ENCODE measurements at places on chromosomes 5 and 9. TPM values are rescaled to one million over a fixed set of nuclear protein-coding genes. Genes with fewer than 3 reads are reported as not detected.

ENTPD2 gene
- total RNA-seq = not detected

TRIM7 gene
- total RNA-seq = 3.0 TPM

ABL1 gene
- total RNA-seq = 92.4 TPM

MAPKAP1 gene
- total RNA-seq = 98.6 TPM

SPTAN1 gene
- total RNA-seq = 361 TPM

CKMT2 gene
- total RNA-seq = 18.9 TPM

SPINK7 gene
- not detected for total RNA-seq

BRINP1 gene
- not detected for total RNA-seq

FGFR4 gene
- total RNA-seq = 0.42 TPM

RAD23B gene
- total RNA-seq = 165 TPM

PCDHA9 gene
- 0.22 TPM for total RNA-seq

PDLIM7 gene
- total RNA-seq = 58.8 TPM

CTSV gene
- 0.22 TPM for total RNA-seq

RNF145 gene
- total RNA-seq = 77.9 TPM

SLC34A3 gene
- not detected for total RNA-seq

AFAP1L1 gene
- 49.3 TPM for total RNA-seq

UNC5A gene
- total RNA-seq = 0.29 TPM

IPO11 gene
- total RNA-seq = 32.9 TPM

LCN10 gene
- total RNA-seq = 9.2 TPM

CARD6 gene
- total RNA-seq = 19.5 TPM

ZFP2 gene
- 1.3 TPM for total RNA-seq

EQTN gene
- total RNA-seq = not detected

FOXE1 gene
- not detected for total RNA-seq

SLC25A48 gene
- total RNA-seq = not detected

MARCHF3 gene
- total RNA-seq = 44.7 TPM

GAPT gene
- 2.0 TPM for total RNA-seq

MRPS27 gene
- 41.1 TPM for total RNA-seq

LCN2 gene
- total RNA-seq = 0.64 TPM

NEUROG1 gene
- total RNA-seq = not detected

PRRC2B gene
- 185 TPM for total RNA-seq

ZBED3 gene
- 21.6 TPM for total RNA-seq

MAPK9 gene
- total RNA-seq = 35.0 TPM

STK32A gene
- 0.51 TPM for total RNA-seq

PCDHGA8 gene
- total RNA-seq = 0.87 TPM

GPR151 gene
- not detected for total RNA-seq

HAVCR2 gene
- total RNA-seq = 14.9 TPM

EDIL3 gene
- total RNA-seq = 3.7 TPM

UGT3A1 gene
- total RNA-seq = not detected

AQP3 gene
- total RNA-seq = 27.7 TPM

GRM6 gene
- total RNA-seq = not detected

CCDC183 gene
- total RNA-seq = 0.71 TPM

DRD1 gene
- 1.1 TPM for total RNA-seq

GLRA1 gene
- total RNA-seq = not detected

SH3GL2 gene
- not detected for total RNA-seq

TMCO6 gene
- total RNA-seq = 9.6 TPM

NIM1K gene
- 0.58 TPM for total RNA-seq

RETREG1 gene
- 63.4 TPM for total RNA-seq

ATP10B gene
- 0.42 TPM for total RNA-seq

WDR31 gene
- 4.9 TPM for total RNA-seq

DNM1 gene
- total RNA-seq = 24.1 TPM

DAPK1 gene
- 38.3 TPM for total RNA-seq

All from mesenteric fat pad (tissue), 1 donor.